ENCODE measurements at places on chromosomes 1 and 21. TPM values are rescaled to one million over a fixed set of nuclear protein-coding genes. Genes with fewer than 3 reads are reported as not detected.

GRCh38 chr1:228861832-228862180 lies 126.5 kb downstream of the RHOU start:
- no peak for DNase-seq
- peaks cover 4% of the 10 kb centered on the region for H3K4me1 ChIP-seq
- no peak overlapping the region for H3K27ac ChIP-seq
- H3K36me3 ChIP-seq, result no peaks in the 10 kb centered on the region

The RNU1-4 gene
- under 0.01 TPM for total RNA-seq

DNA sequence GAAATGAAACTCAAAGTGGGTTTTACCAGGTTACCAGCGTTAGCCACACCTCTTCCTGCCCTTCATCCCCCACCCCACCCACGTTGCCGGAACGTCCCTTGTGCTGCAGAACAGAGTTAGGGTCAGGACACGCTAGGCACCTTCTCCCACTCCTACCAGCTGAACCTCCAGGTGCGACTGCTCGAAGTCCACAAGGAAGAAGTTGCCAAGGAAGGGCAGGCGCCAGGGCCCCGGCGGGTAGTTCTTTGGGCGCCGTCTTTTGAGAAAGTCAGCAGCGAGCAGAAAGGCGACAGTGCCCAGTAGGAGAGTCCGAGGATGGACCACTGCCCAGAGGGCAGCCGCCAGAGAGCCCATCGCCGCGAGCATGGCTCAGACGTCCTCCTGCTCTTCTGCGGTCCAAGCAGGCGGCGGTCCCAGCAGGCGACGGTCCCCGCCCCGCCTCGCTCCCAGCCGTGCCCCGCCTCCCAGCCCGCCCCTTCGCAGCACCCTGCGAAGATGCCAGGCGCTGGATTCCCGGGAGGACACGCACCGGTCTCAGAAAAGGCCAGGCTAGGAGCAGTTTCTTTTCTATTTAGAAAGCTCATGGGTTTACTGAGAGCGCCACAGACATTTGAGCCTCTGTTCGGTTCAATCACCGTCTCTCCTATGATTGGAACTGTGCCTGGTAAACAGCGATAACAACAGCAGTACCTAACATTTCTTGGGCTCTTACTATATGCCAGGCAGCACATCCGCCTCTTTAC lies at the start of gene CYP2J2:
CYP2J2 (minus strand) TSS at position 393 of the 743 bp plus-strand sequence; CDS start at position 366, 27 bp downstream.
- H3K27ac ChIP-seq, result no peak within 1 kb of the TSS
- no peaks in the 10 kb centered on the region for H3K27me3 ChIP-seq
- peak; percentile 57 for DNase-seq
- peak within 1 kb of the TSS; percentile 43 for H3K4me3 ChIP-seq

The NIBAN1 gene
- 42.2 TPM for total RNA-seq

- H3K27ac ChIP-seq, result no peak overlapping the region
- H3K27me3 ChIP-seq, result no peaks in the 10 kb centered on the region
- no peak overlapping the region for H3K4me3 ChIP-seq
- H3K4me1 ChIP-seq, result peaks cover 47% of the 10 kb centered on the region
- peaks cover 11% of the 10 kb centered on the region for H3K36me3 ChIP-seq
Measured at GRCh38 chr1:31058012-31058411, 7.5 kb downstream of the PUM1 start.

The IVL gene
- total RNA-seq, result not detected

The KCNA3 gene
- 22.0 TPM for total RNA-seq

The KIF21B gene
- 6.9 TPM for total RNA-seq

GRCh38 chr1:8259498-8260290 lies 58.2 kb upstream of the SLC45A1 start:
- no peaks in the 10 kb centered on the region for H3K36me3 ChIP-seq
- peaks cover 25% of the 10 kb centered on the region for H3K4me1 ChIP-seq
- DNase-seq, result peak; percentile 71
- no peaks in the 10 kb centered on the region for H3K27me3 ChIP-seq

DNA sequence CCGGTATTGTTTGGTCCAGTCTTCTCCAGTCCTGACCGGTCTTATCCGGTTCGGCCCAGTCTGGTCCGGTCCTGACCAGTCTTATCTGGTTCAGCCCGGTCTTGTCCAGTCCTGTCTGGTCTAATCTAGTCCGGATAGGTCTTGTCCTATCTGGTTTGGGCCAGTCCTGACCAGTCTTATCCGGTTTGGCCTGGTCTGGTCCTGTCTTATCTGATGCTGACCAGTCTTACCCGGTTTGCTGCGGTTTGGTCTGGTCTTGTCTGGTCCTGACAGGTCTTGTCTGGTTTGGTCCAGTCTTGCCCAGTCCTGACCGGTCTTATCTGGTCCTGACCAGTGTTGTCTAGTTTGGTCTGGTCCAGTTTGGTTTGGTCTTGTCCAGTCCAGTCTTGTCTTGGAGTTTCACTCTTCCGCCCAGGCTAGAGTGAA lies 30.1 kb downstream of the DHX9 start:
- H3K36me3 ChIP-seq, result peaks cover 83% of the 10 kb centered on the region
- H3K27ac ChIP-seq, result no peak overlapping the region
- H3K4me1 ChIP-seq, result no peaks in the 10 kb centered on the region

DNA sequence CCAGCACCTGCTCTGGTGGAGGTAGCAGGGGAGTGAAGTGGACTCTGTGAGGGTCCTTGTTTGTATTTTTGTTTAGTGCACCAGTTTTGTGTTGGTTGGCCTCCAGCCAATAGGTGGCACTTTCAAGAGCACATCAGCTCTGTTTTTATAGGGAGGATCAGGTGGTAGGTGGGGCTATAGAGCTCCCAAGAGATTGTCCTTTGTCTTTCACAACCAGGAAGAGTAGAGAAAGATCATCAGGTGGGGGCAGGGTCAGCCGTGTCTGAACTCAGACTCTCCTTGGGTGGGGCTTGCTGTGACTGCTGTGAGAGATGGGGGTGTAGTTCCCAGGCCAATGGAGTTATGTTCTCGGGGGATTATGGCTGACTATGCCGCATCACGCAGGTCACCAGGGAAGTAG lies 159.8 kb downstream of the ZNF326 start:
- H3K4me1 ChIP-seq, result no peaks in the 10 kb centered on the region
- no peaks in the 10 kb centered on the region for H3K36me3 ChIP-seq
- no peaks in the 10 kb centered on the region for H3K27me3 ChIP-seq
- no peak for DNase-seq
- H3K27ac ChIP-seq, result no peak overlapping the region

DNA sequence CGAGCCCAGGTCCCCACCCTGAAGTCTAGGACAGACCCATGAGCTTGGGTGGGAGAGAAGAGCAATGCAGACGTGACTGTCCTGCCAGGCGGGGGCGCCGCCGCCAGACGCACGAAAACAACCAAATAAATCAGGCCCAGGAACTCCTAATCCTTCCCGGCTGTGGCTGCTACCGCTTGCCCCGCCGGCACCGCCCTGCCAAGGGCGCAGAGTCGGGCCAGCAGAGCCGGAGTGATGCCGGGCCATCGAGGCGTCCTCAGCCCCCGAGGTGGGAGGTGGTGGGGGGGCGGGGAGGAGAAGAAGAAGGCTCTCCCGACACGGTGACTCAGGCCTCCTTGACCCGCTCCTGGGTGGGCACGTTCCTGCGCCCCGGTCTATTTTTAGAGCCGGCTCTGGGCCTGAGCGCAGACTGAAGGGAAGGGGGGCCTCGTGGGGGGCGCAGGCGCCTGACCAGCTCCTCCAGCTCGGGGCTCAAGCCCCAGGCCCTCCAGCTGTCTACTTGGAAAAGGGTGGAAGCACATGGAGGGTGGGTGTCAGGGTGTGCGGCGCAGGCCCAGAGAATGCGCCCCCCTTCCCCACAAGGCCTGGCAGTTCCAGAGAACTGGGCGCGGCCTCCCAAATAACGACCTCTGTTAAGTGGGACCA lies 10.7 kb upstream of the COL16A1 start:
- peak overlapping the region; percentile 71 for H3K27ac ChIP-seq
- peaks cover 4% of the 10 kb centered on the region for H3K27me3 ChIP-seq
- DNase-seq, result peak; percentile 91
- peaks cover 22% of the 10 kb centered on the region for H3K4me1 ChIP-seq
- H3K36me3 ChIP-seq, result no peaks in the 10 kb centered on the region

The AMY1C gene
- total RNA-seq, result 5.2 TPM

DNA sequence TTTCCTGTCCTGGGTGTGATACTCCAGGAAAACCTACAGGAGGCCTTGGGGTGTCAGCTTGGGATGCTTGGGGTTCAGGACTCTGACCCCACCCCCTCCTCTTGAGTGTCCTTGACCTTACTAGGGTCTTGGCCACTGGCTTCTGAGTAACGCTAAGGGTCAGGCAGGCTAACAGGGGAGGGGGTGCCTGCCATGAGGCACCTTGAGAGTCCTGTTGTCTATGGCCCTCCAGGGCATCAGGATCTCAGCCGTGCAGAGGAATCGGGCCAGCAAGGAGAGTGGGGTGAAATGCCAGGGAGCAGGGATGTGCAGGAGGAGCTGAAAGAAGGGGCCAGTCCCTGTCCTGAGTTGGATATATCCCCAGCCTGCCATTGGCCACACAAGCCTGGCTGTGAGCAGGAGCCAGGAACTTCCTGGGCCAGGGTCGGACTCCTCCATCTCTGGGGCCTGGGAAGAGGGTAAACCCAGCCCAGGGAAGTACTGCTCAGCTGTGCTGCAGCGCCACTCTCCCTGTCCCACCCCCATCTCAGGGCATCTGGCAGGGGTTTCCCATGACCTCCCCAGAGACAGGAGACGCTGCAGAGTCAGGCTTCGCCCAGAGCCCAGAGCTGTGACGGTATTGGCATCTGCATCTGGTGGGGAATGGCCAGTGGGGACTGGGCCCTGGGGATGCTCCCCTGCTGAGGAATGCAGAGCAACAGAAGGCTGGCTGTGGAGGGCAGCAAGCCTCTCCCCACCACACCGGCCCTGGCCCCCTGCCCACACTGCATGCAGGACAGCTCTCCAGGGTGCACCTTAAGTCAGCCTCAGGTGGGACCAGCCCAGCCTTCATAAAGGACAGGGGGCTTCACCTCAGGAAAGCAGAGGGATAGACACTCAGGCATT lies 6.3 kb downstream of the KIF21B start:
- H3K27ac ChIP-seq, result no peak overlapping the region
- H3K36me3 ChIP-seq, result no peaks in the 10 kb centered on the region
- no peaks in the 10 kb centered on the region for H3K27me3 ChIP-seq
- DNase-seq, result no peak

GRCh38 chr21:44087426-44088400 lies 19.5 kb upstream of the PWP2 start:
- H3K36me3 ChIP-seq, result peaks cover 75% of the 10 kb centered on the region
- peak overlapping the region; percentile 58 for H3K27ac ChIP-seq
- peaks cover 67% of the 10 kb centered on the region for H3K4me1 ChIP-seq
- DNase-seq, result no peak
- no peaks in the 10 kb centered on the region for H3K27me3 ChIP-seq

DNA sequence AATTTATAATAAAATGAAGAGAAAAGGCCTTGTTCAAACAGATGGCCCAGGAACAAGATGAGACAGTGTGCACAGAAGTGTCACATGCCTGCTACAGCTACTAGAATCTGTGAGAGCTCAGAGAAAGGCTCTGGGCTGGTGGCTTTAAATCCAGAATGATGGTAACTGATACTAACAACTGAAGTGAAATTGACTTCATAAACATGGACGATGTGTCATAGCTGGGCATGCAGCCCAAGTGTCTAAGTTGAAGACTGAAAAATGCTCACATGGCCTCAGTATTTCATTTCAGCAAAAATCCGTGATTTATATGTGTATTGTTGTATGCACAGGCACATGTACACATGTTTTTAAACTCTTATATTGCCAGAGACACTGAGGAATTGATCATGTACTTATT lies 208.3 kb upstream of the RUNX1 start:
- peak overlapping the region; percentile 44 for H3K27ac ChIP-seq
- H3K36me3 ChIP-seq, result no peaks in the 10 kb centered on the region
- H3K27me3 ChIP-seq, result no peaks in the 10 kb centered on the region
- no peaks in the 10 kb centered on the region for H3K4me1 ChIP-seq

- H3K4me1 ChIP-seq, result no peaks in the 10 kb centered on the region
- DNase-seq, result no peak
- no peak overlapping the region for H3K27ac ChIP-seq
- no peaks in the 10 kb centered on the region for H3K27me3 ChIP-seq
Measured at GRCh38 chr1:211534545-211535291, 42.8 kb upstream of the RD3 start.

DNA sequence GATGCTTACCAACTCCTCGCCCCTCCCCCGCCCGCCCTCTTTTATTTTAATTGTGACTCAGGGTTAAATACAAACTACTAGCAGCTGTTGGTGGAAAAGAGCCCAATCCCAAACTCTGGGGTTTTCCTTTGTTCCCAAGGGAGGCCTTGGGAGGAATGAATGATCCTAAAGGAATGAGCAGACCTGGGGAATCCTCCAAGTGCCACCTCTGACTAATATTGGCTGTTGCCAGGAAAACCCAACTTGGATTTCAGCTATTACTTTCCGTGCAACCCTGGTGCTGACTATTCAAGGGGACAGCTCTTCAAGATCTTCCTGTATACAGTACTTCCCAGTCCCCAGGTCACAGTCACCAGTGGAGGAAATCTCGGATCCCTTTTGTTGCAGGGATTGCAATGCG lies 1.3 kb upstream of the S100A10 start:
- no peaks in the 10 kb centered on the region for H3K36me3 ChIP-seq
- no peak overlapping the region for H3K4me3 ChIP-seq
- no peak for DNase-seq
- peaks cover 34% of the 10 kb centered on the region for H3K4me1 ChIP-seq

The SPRR1B gene
- not detected for total RNA-seq

DNA sequence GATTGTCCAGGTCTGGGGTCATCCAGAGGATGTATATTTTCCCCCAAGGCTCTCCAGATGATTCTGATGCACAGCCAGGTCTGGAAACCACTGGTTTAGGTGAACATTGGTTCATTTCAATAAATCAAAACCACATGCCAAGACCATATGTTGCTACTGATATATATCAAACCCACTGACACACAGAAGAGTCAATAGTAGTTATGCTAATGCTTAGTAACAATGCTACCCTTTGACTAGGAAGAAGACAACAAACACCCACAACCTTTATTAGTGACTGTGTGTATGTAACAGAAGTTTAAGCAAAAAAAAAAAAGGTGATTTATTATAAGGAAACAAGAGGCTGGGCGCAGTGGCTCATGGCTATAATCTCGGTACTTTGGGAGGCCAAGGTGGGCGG lies 35.6 kb upstream of the POU2F1 start:
- H3K36me3 ChIP-seq, result no peaks in the 10 kb centered on the region
- H3K4me1 ChIP-seq, result no peaks in the 10 kb centered on the region
- no peak overlapping the region for H3K27ac ChIP-seq
- H3K4me3 ChIP-seq, result no peak overlapping the region
- DNase-seq, result no peak
- no peaks in the 10 kb centered on the region for H3K27me3 ChIP-seq

GRCh38 chr1:239897458-239897857 lies 194.2 kb upstream of the FMN2 start:
- H3K27me3 ChIP-seq, result no peaks in the 10 kb centered on the region
- no peaks in the 10 kb centered on the region for H3K36me3 ChIP-seq
- H3K27ac ChIP-seq, result no peak overlapping the region
- H3K4me1 ChIP-seq, result peaks cover 6% of the 10 kb centered on the region
- no peak overlapping the region for H3K4me3 ChIP-seq

DNA sequence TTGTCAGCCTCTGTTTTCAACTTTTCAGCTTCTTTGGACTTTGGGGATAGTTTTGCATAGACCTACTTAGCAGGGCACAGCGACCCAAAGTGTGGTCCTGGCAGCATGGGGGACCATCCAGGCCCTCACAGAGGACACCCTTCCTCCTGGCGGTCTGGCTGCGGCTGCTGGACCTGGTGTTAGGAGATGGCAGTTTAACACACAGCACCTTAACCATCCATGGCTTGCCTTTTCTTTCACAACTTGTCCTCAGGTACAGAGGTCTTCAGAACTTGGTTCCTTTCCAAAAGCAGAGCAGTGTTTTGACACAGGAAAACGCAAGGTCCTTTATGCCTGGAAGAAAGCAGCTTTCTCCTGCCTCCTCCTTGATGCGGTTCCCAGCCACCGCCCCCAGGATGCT lies 68.1 kb downstream of the RHOU start:
- H3K36me3 ChIP-seq, result no peaks in the 10 kb centered on the region
- no peak overlapping the region for H3K4me3 ChIP-seq
- no peak for DNase-seq
- H3K27me3 ChIP-seq, result no peaks in the 10 kb centered on the region
- peaks cover 12% of the 10 kb centered on the region for H3K4me1 ChIP-seq

All from upper lobe of left lung (tissue), 6 donors.